ENCODE measurements at places on chromosomes 3 and 15.
A peak's percentile ranks its signal among the peaks of the same experiment; 100 is the strongest.

DNA sequence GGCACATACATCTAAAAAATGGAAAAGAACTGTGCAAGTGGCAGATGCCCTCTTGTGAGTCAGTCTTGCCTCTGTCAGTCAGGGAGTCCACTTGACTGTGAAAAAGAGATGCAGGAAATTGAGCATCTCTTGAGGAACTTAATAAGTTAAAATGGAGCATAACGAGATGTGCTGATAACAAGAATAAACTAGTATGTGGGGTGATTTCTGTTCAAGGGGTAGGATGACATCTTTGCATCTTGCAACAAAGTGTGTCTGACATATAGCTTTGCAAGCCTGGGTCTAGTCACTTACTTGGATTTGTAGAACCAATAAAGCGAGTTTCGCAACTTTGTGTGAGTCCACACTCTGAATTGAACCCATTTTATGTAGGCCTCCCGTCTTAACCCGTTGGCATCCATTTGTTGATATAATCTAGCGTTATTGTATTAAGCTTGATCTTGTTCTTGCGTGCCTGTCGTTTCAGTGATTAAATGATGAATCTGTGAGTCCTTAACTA lies 2.2 kb downstream of the USP3 start:
- peak; percentile 57 for DNase-seq

GRCh38 chr3:188507244-188507720 lies 353.3 kb downstream of the LPP start:
- DNase-seq: no peak

GRCh38 chr3:187770224-187770623 lies 25.0 kb upstream of the BCL6 start:
- DNase-seq: peak; percentile 59

DNA sequence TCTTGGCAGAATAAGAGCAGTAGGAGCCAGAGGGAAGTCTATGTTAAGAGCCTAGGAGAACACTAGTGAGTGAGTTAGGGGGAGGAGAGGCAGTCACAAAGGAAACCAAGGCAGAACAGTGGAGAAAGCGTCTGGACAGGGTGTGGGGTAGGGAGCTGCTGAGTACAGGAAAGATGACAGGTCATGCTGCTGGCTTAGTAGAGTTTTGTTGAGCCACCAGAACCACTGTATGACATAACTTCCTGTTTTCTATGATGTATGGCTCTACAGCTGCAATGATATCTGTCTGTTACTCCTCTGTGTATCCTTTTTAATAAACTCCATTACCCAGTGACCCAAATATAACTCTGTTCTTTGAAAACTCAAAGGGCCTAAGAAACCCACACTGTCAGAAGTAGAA lies 10.6 kb upstream of the STT3B start:
- DNase-seq: peak; percentile 40

DNA sequence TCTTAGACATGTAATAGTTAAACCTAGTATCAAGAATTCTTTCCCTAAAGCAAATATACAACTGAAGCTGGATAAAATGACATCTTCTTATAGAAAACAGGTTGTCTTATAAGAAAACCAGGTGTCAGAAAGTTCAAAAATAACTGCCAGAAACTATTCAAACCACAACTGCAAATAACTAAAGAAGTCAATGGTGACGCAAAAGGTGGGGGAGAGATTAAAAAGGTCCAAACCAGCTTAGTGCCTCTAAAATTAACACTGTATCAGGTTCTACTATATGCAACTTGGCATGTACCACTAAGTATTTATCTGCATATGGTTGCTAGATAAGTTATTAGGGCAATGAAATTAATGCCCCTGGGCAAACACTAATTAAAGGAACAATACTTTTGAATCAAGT lies 136.8 kb downstream of the TBL1XR1 start:
- DNase-seq: no peak

DNA sequence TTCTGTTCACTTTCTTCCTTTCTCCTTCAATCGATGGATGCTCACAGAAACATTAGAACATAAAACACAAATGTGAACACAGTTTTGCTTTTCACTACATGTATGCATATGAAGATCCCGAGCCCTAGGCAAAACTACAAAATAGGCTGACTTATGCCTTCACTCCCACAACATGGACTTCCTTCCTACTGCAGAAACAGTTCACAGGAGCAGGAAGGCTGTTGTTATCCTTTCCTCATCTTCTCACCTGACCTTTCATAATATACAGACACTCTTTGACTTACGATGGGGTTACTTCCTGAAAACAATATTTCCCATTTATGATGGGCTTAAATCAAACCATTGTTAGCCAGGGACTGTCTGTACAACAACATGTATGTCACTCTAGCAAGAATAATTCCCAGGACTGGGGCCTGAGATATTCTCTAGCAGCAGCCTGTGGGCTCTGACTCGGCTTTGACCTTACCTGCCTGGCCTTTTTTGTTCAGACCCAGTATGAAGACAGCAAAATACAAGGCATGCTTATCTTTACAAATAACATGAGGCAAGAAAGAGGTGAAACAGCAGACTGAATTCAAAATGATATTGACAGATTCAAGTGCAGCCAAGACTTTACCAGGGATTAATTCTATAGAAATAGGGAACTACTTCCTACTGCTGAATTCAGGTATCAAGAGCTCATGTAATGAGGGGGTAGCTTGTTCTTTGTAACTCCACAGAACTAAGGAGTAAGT lies 51.8 kb upstream of the PLXND1 start:
- no peak for DNase-seq

- no peak for DNase-seq
These were observed 39.8 kb downstream of the PXYLP1 start for GRCh38 chr3:141271279-141272030.

DNA sequence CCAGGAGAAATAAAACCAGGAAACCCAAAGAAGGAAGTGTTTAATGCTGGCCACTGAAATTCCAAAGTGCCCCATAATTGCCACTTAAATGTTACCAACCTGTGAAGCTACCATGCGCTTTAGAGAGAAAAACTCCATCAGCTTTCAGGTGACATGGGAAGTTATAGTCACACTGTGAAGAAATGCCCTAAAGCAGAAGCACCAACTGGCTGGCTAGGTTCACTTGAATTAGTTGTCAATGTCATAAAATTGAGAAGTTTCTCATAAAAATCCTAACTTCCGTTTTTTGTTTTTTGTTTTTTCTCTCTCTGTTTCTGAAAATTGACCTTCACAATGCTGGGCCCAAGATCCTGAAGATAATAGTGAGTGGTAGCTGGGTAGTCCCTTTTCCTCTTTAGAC lies 167.9 kb upstream of the CTNNB1 start:
- DNase-seq: no peak

- DNase-seq: no peak
These were observed 71.2 kb downstream of the SSUH2 start for GRCh38 chr3:8573342-8573926.

DNA sequence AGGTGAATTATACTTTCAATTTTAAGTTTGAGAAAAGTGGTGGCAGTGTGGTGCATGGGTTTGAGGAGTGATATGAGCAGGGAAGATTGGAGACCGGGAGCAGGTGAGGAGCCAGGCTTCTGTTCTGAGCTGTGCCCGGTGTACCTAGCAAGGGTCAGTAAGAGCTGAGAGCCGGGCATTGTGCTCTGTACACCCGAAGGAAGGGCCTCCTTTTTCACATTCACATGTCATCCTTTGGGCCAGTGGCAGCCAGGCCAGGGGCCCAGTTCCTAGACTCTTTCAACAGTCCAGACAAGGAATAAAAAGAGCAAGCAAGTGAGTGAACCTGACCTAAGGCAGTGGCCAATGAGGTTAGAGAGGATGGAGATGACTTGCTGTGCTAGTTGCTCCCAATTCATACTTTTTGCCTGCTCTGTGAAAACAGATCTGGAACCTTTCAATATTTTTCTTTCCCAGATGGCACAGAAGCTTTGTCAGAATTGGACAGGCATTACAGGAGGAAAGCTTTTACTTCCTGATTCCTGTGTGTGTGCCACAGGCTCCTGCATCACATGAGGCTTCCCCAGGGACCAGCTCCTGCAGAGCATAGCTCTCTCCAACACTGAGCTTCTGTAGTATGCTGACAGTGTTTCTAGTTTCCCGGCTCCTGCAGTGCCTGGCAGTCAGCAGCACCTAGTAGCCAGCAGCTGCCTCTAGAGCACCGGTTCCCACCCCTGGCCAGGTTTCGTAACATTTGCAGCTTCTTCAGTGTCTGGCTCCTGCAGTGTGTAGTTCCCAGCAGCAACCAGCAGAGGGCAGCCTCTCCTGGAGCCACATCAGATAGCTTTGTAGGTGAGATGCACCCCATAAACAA lies 5.3 kb upstream of the TRA2B start:
- peak; percentile 92 for DNase-seq

DNA sequence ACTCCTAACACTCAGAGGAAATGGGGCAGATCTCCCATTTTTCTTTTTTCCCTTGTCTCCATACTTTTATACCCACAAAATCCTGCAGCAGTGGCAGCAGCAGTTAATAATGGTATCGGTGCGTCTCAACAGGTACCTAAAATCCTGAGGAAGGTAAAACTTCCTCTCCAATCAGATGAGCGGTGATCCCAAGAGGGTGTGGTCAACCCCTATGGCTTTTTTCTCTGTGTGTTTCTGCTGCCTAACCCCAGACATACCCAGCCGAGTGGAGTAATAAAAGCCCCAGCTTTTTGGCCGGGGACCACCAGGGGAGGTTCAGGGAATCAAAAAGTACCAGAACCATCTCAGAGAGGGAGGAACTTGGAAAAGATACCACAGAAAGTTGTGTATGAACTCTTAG lies 9.1 kb downstream of the GK5 start:
- DNase-seq: no peak

- DNase-seq: no peak
These were observed 119.2 kb upstream of the THBS1 start for GRCh38 chr15:39461536-39462130.

DNA sequence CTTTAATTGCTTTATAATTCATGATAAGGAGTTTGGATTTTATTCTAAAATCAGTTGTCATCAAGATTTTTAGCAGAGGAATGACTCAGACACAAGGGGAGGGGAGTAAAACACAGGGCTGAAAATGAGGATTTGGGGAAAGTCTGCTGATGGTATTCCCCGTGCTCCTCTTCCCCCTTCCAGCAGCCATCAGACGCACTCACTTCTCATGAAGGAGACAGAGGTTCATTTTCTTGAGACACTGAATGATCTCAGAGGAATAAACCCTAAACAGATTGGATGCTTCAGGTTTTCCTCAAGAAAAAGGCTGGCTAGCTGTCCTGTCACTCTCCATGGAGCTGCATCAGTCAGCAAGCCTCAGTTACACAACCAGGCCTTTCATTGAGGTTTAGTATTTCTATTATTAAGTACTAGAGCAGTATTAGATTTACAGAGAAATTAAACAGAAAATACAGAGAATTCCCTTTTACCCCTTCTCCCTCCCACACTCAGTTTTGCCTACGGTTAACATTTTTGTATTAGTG lies 166.4 kb downstream of the C3orf70 start:
- no peak for DNase-seq

- DNase-seq: peak; percentile 75
These were observed 836 bp upstream of the AKAP13 start for GRCh38 chr15:85379403-85380131.

GRCh38 chr15:77854980-77855379 lies 222.3 kb upstream of the LINGO1 start:
- DNase-seq: no peak

DNA sequence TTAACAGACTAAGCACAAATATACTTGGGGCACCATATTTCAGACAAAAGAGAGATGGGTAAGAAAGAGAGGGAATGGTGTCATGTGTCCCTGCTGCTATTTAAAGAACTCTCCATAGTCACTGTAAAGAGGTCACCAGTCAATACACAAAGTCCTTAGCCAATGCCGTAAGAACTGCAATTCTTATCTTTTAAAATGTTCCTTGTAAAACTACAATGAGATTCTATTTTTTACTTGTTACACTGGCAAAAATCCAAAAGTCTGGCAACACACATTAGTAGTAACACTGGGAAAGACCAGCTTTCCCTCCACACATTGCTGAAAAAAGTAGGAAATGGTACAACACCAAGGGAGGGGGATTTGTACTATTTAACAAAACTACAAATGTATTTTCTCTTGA lies 189.4 kb downstream of the TBC1D5 start:
- no peak for DNase-seq

- DNase-seq: no peak
These were observed 62.7 kb downstream of the PXYLP1 start for GRCh38 chr3:141294301-141294700.

- DNase-seq: no peak
These were observed 9.7 kb upstream of the NCKIPSD start for GRCh38 chr3:48695393-48695753.

DNA sequence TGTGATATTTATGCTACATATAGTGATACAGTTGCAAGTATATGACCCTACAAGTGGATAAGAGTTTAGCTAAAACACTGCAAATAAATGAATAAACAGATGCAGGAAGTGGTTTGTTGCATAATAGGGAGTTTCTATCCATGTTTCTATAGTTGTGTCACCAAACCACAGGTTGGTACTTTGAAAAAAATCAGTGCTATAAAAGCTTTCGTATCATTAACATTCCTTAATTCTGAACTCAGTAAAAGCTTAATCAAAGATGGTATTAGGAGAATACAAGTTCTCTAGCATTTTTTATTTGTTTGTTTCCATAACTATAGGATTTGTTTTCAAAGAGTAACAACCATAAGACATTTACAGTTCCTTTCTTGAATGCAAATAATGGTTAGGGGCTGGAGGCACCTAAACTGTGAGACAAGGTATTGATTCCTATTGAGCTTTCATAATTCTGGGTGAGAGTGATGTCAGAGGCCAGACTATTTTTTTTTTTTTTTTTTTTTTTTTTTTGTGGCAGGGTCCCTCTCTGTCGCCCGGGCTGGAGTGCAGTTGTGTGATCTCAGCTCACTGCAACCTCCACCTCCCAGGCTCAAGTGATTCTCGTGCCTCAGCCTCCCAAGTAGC lies 29.6 kb downstream of the CPOX start:
- DNase-seq: peak; percentile 76

DNA sequence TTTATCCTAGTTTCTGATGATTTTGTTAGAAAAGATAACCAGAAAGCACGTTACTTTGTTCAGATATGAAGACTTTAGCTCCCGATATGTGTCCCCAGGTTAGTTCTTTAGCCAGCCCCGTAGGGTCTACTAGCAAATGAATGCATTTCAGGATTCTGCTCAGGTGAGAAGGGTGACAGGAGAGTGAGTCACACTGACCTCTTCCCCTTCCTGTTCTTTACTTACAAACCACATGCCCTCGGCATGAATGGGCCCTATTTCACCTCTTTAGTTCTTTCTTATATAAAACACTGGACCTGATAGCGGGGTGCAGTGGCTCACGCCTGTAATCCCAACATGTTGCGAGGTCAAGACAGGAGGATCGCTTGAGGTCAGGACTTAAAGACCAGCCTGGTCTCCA lies 98.4 kb downstream of the SLC49A4 start:
- peak; percentile 27 for DNase-seq

GRCh38 chr3:128423525-128424147 lies 43.1 kb downstream of the DNAJB8 start:
- no peak for DNase-seq

DNA sequence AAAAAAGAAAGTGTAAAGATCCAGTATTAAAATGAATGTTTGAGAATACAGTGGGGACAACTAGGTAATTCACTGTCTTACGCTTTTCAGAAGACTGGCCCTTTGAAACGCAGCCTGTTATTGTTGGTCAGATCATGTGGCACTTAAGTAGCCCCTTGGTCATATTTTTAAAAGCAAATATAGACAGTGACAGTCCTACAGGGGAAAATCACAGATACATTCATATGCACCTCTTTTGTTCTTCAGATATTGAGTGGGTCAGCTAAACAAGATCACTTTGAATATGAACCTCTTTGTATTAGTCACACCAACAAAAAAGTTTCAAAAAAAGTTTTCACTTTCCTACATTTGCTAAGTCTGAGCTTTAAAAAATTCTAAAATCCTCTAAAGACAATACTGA lies 36.0 kb downstream of the TIGIT start:
- DNase-seq: no peak

- DNase-seq: no peak
These were observed 170.4 kb downstream of the P3H2 start for GRCh38 chr3:189950258-189950657.
